D721Med (cell line): ENCODE measurements at places on chromosomes 2 and 18.

GRCh38 chr18:55513161-55513560 lies 74.8 kb downstream of the TCF4 start:
- no peak for DNase-seq

DNA sequence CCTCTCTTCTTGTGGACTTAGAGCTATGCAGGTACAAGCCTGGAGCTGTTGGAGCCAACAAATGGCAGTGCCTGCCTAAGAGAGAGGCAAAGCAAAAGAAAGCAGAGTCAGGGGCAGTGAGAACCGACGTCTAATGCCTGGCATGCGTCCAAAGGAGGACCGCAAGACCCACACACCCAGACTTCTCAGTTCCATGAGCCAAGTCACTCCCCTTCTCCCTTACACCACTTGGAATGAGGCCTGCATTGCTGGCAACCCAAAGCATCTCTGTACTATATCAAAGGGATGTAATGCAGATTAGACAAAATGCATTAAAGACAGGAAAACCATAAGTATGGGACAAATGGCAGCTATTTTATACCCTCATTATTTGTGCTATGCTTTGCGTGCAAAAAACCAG lies 49.9 kb upstream of the RNU4ATAC start:
- no peak for DNase-seq

DNA sequence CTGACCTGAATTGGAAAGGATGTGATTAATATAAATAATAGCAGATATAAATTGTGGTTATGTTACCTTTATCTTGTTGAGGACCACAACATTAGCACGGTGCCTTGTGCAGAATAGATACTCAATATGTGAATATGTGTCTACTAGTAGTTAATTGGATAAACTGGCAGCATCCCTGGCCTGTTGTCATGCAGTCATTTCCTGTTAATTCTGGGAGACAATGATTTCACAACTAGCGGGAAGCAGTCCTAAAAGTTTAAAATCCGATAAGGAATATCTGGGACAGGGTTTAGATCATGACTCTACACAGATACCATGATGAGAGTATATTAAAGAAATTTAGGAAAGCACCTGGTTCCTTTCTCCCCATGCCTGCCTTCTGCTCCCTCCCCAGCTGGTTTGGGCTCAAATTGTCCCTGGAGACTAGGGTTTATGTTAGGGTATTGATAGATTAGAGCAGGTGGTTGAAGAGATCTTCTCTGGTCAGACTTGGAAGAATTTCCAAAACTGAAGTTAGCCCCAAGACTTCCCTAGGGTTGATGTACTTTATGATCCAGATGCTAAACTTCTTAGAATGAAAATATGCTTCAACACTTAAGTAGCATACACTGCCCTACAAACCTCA lies 32.8 kb downstream of the CYBRD1 start:
- no peak for DNase-seq

- DNase-seq = no peak
Measured at GRCh38 chr2:209942426-209942825, 60.0 kb upstream of the RPE start.

DNA sequence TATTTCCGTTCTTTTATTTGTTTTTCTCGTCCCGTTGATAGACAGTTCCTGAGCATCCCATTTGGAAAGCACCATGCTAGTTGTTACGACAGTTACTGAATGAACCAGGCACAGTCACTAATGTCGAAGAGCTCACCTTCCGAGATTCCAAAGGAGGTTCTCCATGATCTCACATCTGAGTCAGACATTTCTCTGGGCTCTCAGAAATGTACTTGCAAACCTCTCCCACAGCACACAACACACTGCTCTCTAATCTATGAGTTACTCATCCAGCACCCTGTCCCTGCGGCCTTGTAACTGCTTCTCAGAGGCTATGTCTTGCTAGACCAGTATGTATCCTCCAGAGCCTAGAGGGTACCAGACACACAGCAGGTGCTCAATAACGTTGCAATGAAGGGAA lies 174.7 kb downstream of the DNER start:
- DNase-seq = no peak

DNA sequence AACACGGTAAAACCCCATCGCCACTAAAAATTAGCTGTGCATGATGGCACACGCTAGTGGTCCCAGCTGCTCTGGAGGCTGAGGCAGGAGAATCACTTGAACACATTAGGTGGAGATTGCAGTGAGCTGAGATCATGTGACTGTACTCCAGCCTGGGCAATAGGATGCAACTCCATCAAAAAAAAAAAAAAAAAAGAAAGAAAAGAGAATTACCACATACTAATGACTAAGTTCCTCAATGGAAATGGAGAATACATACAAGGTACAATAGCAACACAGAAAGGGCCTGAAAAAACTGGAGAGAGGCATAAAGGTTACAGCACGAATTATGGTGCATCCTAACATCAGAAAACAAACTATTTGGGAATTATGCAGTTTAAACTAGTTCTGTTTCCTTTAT lies 81.3 kb downstream of the CDH2 start:
- no peak for DNase-seq

- DNase-seq = no peak
Measured at GRCh38 chr2:148756292-148756975, 111.9 kb downstream of the EPC2 start.

DNA sequence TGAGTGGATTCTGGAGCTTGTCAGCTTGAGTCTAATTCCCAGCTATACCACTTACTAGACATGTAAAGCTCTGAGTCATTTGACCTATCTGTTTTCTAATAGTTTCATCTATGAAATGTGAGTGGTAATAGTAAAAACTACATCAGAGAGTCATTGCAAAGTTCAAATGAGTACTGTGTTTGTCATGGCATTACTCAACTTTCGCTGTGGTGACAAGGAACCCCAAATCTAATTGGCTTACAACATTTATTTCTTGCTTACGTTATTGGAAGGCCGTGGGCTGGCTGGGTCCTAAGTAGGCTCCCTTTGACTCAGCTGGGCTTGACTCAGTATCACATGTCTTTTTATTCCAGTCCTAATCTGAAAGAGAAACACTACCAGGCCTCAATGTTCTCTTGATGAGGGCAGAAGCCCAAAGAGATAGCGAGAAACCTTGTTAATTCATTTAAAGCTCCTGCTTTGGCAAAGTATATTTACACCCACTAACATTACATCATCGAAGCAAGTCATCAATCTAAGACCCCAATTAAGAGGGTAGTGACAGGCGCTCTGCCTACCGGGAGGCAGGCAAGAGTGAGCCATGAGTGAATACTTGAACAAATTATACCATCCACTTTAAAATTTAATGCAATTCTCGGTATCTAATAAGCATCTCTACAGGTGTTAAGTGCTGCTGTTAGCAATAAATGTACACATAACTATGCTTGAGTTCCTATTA lies 431.8 kb upstream of the SPHKAP start:
- no peak for DNase-seq

DNA sequence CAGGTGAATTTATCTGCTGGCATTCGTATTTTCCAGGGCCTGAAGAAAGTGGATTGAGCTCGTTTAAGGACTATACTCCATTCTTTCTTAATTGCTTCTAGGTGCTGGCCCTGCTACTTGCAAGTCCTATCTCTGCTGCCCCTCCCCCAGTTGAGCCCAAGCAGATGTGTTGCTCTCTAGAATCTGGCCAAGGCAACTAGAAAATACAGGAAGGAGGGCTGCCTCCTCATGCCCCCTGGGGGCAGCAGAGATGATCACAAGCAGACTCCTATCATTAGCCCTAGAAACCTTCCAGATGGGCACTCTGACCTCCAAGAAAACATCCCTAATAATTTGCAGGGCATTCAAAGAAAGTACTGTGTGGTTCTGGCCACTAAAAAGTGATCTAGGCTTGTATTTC lies 72.5 kb upstream of the CYP26B1 start:
- no peak for DNase-seq

DNA sequence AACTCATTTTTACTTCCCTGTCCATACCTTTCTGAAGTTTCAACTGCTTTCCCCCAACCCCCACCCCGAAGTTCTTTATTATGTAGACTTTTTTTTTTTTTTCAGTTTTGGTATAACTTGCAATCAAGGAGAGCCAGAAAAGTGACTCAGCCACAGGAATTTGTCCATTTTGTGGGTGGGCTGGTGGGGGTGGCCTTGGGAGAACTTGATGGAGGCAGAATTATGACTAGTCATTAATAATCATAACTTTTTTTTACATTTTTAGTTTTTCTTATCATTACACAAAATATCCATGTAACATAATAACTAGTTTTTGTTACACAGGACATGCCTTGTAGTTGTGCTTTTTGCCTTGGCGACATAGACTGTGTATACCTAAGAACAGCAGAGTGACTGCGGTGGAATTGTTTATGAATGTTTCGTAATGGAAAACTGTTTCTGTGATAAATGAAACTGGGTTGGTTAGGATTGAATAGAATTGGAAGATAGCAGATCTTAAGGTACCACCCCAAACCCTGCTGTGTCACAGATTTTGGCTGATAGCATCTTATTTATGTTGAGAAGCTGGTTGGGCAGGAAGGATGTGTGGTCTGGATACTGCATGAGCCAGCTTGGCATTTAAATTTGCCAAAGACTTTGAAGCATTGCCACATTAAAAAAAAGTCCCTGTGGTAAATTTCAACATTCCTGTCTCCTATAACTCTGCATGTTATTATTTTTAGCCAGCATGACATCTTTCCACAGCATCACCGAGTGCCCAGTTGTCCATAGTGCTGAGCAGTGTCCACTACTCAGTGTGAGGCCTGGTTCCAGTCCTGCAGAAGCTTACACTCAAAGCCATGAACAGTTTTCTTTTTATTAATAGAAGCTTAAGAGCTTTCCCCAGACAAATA lies 30.7 kb downstream of the LYPD6B start:
- no peak for DNase-seq

DNA sequence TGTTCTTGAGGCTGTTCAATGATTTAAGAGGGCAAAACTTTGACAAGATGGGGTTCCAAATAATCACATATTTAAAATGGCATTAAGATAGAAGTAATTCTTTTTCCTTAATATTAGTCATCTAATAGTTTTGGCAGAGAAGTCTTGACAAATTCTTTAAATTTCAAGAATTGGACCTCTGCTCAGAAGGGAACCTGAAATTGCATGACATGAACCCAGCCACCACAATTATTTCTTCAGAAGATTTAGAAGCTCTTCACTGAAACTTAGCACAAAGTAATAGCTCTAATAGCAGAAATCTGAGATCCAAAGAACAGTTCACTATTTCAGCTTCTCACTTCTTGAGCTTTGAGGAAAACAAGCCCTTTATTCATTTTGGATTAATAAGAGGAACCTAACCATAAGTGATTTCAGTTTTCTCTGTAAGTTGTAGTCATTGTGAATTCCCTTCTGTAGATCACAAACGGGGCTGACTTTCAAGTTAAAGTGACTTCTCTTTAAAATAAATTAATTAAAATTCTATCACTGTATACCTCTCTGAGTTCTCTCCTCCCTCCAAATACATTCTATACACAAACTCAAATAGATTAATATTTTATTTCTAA lies 100.6 kb upstream of the ITGA4 start:
- DNase-seq = no peak

GRCh38 chr18:63137999-63138435 lies 181.6 kb downstream of the BCL2 start:
- no peak for DNase-seq

- no peak for DNase-seq
Measured at GRCh38 chr18:51721996-51722395, 524.5 kb upstream of the MEX3C start.

DNA sequence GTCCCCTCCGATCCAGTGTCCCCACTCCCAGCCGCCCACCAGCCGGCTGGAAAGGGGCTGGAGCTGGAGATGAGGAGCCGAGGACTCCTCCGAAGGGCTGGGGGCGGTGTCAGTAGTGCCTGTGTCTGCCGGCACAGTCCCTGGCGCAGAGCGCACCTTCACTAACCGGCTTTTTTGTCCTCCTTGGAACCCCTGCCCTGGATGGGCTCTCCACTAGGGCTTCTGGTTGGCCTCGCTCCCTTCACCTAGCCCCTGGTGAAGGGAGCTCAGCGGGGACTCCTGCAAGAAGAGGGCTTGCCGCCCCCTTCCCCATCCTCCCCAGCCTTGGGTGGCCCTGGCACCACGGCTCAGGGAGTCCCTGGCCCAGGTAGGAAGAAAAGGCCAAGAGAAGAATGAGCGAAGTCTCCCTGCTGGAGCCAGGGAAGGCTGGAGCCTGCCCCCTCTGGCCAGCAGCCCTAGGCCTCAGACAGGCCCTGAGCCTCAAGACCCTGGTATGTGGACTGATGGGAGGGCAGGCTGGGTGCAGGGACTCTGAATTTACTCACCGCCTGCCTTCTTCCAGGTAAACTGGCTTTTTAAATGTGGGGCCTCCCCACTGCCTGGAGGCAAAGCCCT lies 570 bp upstream of the ECEL1 start:
- DNase-seq = no peak

- no peak for DNase-seq
Measured at GRCh38 chr2:108169982-108170625, 69.7 kb upstream of the SULT1C3 start.

- DNase-seq = no peak
Measured at GRCh38 chr2:201128033-201128432, 12.1 kb downstream of the CFLAR start.

- no peak for DNase-seq
Measured at GRCh38 chr2:164606557-164606956, 14.7 kb downstream of the GRB14 start.

DNA sequence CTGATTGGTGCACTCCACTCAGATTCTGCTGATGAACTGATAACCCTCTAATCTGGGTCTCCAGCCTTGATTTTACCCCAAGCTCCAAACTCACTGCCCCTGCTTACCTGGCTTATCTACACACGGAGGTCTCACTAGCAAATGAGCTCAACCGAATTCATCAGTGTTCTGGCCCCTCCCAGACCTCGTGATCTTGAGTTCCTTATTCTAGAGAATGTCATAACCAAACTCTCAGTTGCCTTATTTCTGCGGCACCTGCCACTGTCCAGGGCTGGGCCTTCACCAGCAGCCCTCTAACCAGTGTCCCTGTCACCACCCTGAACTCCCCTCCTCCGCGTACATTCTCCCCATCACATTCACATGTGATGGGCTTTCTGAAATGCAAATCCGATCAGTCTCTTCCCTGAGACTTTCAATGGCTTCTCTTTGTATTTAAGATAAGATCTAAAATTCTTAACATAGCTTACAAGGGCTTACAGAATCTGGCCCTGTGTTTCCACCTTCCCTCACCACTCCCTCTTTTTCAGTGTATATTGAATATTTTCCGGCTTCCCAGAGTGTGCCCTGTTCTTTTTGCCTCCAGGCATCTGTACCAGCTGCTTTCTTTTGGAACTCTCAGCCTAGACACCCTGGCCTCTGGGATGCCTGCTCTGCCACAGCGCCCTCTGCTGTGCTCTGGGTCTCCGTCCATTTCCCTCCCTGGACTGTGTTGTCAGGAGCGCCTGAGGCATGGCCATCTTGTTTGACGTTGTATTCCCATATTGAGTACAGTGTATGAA lies 31.1 kb downstream of the NAB1 start:
- DNase-seq = no peak

DNA sequence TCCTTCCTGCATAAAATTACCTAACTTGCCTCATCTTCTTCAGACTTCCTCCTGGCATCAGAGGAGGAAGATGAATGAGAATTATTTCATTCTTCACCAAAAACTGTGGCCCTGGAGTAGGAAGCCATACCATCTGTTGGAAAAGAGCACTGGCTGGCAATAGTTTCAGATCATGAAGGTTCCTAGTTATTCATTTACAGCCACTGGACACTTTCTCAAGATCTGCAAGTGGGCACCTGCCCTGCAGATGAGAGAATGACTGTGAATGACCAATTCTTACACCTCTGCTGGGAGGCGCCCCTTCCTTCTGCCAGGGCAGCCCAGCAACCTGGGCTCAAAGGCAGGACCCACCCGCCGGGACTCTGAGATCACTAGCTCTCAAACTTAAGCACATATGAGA lies 13.0 kb downstream of the DIPK1C start:
- no peak for DNase-seq
